ENCODE measurements at places on chromosomes 1 and 21. TPM values are rescaled to one million over a fixed set of nuclear protein-coding genes. Genes with fewer than 3 reads are reported as not detected.

The ICOSLG gene
- 3.3 TPM for total RNA-seq

The IVL gene
- total RNA-seq: 0.06 TPM

The XCL1 gene
- total RNA-seq: not detected

The NR1I3 gene
- total RNA-seq: 0.15 TPM

The OR2T33 gene
- total RNA-seq: not detected

All from A549 treated with CORT108297 at 1 μM for 4 hours (cell line).